ENCODE measurements at places on chromosomes 1 and 21.

DNA sequence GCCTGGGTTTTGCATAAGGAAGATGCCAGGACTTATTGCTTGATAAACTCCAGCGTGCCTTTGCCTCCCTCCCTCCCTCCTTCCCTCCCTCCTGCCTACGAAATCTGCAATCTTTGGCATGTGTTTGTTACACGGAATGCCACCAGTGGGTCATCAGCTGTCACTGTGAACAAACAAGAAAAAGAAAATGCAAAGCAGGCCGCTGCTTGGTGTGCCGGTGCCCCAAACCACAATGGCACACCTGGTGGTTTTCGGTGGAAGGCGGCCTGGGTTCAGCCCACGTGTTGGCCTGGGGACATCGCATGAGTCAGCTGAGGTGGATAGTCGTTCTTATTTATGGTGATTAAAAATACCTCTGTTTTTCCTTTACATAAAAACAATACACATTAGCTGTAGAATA is 16.3 kb upstream of the IFNLR1 start:
- no peak for DNase-seq

- DNase-seq = no peak
Measured at GRCh38 chr1:206812471-206812870, 40.2 kb upstream of the IL10 start.

- no peak for DNase-seq
Measured at GRCh38 chr1:90572446-90572845, 144.7 kb downstream of the BARHL2 start.

GRCh38 chr1:30377230-30378002 is 346.0 kb downstream of the MATN1 start:
- DNase-seq = no peak

DNA sequence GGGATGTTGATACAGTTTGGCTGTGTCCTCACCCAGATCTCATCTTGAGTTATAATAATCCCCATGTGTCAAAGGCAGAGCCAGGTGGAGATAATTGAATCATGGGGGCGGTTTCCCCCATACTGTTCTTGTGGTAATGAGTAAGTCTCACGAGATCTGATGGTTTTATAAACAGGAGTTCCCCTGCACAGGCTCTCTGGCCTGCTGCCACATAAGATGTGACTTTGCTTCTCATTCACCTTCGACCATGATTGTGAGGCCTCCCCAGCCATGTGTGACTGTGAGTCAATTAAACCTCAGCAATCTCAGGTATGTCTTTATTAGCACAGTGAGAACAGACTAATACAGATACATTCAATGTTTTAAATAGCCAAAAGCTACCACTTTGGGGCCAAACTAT is 41.1 kb downstream of the SLC35F3 start:
- DNase-seq = no peak

DNA sequence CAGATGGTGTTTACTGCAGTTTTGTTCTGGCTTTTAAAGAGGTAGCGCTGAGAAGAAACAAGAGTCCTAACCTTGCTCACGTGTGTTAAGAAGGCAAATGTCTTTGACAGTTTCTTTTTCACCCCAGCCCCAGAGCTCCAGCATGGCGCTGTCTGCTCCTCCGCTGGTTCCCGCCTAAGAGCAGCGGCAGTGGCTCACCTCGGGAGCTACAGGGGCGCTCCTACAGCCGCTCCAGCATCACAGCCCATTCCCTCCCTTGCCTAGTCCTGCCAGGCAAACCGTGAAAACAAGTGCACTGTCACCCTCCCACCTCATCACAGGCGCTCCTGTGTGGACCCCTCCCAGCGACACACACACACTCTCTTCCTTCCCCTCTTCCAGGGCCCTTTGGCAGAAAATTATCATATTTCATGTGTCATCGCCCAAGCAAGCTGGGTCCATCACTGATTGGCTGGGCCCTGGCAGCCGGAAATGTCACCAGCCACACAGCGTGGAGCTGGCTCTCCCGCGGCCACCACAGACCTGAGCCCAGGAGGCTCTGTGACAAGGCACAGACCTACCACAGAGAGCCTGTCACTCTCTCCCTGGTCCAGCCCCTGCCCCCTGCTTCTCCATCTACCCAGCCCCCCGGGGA is 1.2 kb upstream of the HIVEP3 start:
- peak; percentile 85 for DNase-seq

- peak; percentile 38 for DNase-seq
Measured at GRCh38 chr1:118136187-118136941, 48.7 kb downstream of the SPAG17 start.

GRCh38 chr1:18907021-18907916 is 4.9 kb upstream of the ALDH4A1 start:
- peak; percentile 67 for DNase-seq

- no peak for DNase-seq
Measured at GRCh38 chr1:160829766-160830165, 32.9 kb downstream of the CD244 start.

DNA sequence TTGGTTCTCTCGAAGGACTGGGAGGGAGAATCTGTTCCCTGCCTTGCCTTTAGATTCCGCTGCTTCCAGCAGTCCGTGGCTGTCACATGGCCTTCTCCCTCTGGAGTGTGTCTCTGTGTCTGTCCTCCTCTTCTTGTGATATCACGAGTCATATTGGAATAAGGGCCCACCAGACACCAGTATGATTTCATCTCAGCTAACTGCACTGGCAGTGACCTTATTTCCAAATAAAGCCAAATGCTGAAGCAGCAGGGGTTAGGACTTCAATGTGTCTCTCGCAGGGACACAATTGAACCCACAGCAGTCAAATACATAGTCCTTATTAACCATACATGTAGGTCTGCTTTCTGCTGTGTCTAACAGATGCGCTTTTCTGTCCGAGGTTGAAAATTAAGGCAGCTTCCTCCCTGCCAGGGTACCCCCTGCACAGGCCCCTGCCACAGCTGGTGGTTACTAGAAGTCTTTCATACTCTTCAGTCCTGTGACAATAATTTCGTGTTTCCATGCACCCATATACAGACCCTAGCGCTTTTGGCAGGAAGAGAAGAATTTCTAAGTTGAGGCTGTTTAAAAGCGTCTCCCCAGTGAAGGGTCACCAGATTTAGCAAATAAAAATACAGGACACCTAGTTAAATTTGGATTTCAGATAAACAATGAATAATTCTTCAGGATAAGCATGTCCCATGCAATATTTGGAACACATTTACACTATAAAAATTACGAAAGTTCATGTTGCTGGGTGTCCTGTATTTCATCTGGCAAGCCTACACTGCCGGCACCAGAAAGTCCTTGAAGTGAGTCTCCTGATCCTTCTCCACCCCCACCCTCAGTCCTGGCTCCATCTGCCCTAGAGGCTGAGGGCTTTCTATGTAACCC is 182.1 kb downstream of the ETS2 start:
- DNase-seq = no peak

DNA sequence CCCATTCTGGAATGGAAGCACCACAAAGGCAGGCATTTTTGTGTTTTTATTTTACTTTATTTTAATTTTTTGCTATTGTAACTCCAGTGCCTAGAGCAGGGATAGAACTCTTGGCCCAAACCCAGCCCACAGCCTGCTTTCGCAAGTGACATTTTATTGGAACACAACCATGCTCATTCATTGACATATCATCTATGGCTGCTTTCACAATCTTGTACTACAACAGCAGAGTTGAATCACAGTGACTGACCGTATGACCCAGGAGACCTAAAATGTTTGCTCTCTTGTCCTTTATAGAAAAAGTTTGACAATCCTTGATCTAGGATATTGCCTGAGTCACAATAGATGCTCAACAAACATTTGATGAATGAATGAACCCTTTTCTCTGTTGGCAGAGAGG is 83.9 kb upstream of the ATP1A1 start:
- no peak for DNase-seq

DNA sequence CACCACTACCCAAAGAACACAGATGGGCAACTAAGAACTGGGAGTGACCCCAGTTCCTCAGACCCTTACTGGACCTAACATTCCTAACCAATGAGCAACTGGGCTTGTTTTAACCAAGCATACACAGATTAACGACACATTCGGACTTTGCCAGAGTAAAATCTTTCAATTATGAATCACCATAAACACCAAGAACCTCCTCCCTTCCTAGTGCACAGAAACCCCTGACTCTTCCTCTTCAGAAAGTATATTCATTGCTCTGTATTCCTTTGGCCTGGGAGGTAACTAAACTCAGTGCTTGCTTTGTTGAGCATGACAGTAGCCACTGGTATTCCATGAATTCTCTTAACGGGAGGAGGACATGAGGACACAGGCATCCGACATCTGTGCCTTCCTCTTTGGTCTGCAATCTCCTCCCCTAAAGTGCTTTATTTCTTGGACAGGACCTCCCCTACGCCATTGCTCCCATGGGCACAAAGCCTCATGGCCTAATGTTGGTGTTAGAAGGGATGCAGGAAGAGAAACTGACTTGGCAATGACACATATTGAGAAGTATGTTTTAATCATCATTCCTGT is 42.7 kb downstream of the SEC16B start:
- no peak for DNase-seq

DNA sequence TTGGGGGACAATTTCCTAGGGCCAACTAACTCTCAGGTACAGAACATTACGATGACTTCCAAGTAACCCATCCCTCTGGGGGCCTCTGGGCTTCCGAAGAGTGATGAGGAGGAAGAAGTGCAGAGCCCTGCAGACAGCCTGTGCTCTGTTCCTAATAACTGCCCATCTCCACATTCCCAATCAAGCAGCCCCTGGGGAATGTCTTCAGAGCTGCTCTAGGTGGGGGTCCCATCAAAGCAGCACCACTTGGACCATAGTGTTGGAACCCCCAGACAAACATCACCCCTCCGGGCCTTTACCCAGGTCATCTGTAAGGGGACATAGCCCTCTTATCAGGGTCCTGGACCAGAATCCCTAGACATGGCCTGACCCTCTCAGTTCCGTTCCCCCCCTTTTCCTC is 357.3 kb downstream of the NPHP4 start:
- DNase-seq = no peak

DNA sequence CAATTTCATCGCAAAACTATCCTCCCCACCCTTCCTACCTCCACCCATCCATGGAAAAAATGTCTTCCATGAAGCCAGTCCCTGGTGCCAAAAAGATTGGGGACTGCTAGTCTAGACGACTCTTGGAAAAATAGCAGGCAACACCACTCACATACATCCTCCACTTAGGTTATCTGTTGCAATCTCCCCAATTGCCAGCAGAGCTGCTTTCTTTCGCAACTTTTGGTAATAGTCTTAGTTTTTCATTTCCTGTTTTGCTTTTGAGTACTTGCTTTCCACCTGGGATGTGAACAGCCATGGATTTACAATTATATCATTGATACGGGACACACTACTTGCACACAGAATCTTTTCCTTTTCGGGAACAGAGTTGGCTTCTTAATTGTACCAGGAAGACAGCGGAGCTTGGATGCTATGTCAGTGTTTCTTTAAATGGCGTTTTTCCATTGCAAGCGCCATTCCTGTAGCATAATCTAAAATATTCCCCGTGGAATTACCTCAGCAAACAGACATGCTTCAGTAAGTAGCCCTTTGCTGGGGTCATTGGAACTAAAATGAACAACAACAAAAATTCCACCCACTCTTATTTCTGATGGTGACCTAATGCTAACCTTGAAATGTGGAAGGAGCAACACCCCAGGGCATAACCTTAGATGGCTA is 183.3 kb upstream of the ADGRL2 start:
- no peak for DNase-seq

GRCh38 chr1:167697667-167698141 is 24.1 kb upstream of the MPZL1 start:
- DNase-seq = no peak

DNA sequence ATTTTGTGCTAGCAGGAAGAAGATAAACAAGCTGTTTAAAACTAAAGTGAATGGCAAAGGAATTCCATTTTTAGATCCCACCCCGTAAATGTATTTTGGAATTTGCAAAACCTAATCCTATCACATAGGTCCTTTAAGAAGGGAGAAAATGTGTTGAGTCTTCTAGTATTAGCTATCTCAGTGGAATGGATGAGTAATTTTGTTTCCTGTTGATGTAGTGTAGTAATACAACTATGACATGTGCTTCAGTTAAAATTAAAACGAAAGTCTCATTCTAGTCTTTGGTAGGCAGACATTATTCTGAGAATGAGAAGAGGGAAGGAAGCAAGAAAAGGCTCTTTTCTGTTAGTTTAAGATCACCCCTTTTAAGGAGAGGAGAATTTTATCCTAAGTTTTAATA is 265.9 kb upstream of the C1orf105 start:
- DNase-seq = no peak

GRCh38 chr1:195005338-195005737 is 1602.9 kb downstream of the KCNT2 start:
- no peak for DNase-seq

DNA sequence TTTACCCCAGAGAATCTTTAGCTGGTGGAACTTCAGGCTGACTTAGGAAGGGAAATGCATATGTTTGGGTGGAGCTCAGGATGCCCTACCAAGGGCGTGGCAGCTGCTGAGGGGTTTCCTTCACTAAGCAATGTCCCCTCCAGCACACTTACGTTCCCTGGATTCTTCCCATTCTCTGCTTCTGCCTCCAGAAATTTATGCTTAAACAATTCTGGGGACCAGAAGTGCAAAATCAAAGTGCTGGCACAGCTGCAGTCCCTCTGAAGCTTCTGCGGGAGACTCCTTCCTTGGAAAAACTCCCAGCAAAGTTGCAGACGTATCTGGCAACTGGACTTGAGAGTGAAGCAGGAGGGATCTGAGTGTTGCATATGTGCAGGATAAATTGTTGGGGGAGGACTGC is 402.8 kb downstream of the PCP4 start:
- DNase-seq = no peak

DNA sequence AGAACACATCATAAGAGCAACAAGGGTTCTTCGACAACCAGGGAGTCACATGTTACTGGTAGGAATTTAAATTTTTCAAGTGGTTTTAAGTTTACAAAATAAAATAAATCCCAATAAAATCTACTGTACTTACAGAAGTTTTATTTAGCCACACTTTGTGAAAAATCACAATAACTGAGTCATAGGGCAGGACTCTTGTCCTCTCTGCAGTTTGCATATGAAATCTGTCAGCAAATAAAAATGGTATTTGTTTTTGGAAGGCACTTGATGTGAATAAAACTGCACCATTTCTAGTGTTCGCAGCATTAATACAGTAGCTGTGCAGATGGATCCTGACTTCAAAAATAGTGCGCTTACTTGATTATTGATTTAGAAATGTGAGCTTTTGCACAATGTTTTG is 150.4 kb downstream of the LBR start:
- DNase-seq = no peak

- DNase-seq = no peak
Measured at GRCh38 chr1:155909894-155910293, 1.3 kb downstream of the RIT1 start.

- no peak for DNase-seq
Measured at GRCh38 chr21:14620152-14620551, 74.0 kb upstream of the SAMSN1 start.

- no peak for DNase-seq
Measured at GRCh38 chr1:165580931-165581871, 37.4 kb downstream of the LRRC52 start.

GRCh38 chr1:117574161-117574835 is 31.6 kb upstream of the TENT5C start:
- no peak for DNase-seq

DNA sequence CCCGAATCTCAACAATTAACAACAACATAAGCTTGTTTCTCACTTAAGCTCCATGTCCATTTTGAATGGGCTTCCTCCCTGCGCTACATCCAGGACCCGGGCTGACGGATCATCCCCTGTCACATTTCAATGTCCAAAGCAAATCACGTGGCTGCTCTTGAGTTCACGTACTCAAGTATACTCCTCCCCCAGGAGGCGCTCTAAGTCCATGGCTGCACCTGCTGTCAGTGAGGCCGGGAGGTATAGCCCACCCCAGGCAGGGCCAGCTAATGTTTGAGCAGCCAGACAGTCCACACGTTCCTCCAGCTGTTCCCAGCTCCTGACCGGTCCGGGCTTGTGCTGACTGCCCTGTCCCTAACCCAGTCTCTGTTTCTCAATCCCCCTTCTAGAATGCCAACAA is 220.8 kb downstream of the SLC35F3 start:
- peak; percentile 69 for DNase-seq
